ENCODE measurements at places on chromosomes 12 and 14.
A peak's percentile ranks its signal among the peaks of the same experiment; 100 is the strongest.

- DNase-seq = no peak
Measured at GRCh38 chr12:92608151-92609091, 94.4 kb upstream of the PLEKHG7 start.

GRCh38 chr12:15538881-15539280 is 216.6 kb downstream of the PTPRO start:
- no peak for DNase-seq

- DNase-seq = no peak
Measured at GRCh38 chr12:130086248-130086647, 76.0 kb upstream of the FZD10 start.

- DNase-seq = no peak
Measured at GRCh38 chr12:108783446-108783845, 52.1 kb upstream of the CORO1C start.

DNA sequence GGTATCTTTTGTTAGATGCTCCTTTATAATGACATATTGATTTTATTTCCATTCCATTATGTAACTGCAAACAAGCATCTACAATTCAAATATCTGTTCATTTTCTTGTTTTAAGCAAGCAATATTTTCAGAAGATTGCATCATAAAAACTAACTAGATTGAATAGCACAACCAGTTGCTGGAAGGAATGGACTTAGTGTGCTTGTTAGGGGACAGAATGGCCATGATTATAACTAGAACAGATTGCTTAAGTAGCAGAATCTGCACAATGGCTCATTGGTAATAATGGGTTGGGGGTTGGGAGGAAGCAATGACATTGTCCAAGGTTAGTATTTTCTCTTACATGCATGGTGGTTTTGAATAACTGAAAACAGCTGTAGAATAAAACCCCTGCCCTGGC is 939.5 kb downstream of the SLC16A7 start:
- no peak for DNase-seq

GRCh38 chr14:39739796-39740195 is 307.6 kb upstream of the FBXO33 start:
- no peak for DNase-seq

DNA sequence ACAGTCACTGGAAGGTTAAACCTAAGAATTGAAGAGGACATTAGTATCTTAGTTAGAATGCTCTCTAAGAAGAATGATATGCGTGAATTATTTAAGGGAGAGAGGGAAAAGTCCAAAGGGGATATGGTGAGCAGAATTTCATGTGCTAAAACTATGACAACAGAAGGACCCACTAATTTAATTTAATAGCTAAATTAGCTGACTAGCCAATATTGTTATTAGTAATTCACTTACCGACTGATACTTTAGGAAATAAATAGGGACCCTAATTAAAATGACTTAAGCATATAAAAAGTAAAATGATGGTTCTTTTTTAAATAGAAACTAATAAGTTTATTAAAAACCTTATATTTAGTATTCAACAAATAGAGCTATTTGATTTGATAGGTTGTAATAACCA is 179.6 kb downstream of the RASSF9 start:
- DNase-seq = no peak

GRCh38 chr14:94292872-94293577 is at the start of gene SERPINA10:
TSS of gene SERPINA10 (minus strand) at chr14:94293268. CDS start at chr14:94290593, 2,675 bp downstream.
- no peak for DNase-seq

GRCh38 chr12:114392909-114393308 is 13.0 kb downstream of the TBX5 start:
- no peak for DNase-seq

DNA sequence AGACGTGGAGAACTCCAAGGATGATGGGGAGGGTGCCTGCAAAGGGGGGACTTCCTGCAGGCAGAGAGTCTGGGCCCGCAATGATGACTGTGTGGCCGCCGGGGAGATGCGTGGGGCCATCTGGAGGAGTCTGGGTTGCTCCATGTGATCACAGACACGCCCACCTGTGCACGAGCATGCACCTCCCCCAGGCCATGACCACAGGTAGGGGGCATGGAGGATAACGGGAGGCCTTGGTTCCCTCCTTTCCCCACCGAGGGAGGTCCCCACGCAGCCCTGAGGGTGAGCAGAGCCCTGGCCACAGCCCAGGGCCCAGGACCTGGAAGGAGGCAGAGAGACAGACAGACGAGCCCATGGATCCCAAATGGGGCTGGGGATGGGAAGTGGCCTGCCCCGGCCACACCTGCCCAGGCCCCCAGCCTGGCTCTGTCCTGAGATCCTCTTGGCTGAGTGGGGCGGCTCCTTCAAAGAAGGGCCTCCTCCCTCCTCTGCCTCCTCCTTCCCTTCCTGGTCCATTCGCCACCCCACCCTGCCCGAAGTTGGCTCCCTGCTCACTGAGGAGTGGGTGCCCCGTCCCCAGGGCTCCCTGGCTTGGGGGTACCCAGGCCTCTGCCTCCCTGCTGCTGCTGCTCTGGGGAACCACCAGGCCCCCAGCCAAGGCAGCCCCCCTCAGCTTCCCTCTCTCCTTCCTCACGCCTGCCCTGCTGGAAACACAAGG is 138.2 kb downstream of the CALM1 start:
- no peak for DNase-seq

DNA sequence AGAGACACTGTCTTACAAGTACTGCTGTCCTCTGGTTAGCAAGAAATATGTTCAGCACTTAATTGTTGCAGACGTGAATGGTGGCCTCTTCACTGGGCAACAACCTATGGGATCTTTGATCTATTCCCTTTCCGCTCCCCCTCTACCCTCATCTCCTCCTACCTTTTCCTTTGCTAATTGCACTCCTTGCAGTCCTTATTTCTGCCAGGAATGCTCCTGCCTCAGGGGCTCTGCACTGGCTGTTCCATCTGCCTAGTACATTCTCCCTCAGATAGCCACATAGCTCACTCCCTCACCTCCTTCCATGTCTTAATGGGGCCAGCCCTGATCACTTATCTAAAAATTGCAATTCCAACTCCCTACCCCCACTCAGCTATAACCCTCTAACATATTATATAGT is 4.5 kb upstream of the NFYB start:
- no peak for DNase-seq

- no peak for DNase-seq
Measured at GRCh38 chr14:102055181-102055901, 31.5 kb downstream of the HSP90AA1 start.

DNA sequence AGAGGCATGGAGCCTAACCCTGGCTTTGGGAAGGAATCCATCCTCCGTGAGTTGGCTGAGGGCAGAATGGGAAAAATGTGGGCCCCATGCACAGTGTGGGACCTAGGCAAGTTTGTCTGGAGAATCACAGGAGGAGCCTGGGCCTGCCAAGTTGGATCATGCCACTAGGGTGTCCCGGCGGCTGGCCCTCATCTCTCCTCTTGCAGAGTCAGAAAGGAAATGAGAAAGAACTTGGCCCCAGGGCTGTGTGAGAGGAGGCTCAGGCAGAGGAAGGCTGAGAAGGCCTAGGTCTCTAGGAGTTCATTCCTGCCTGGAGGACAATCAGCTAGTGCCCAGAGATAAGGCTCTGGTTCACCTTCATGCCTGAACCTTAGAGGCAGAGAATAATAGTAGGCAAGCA is 2.5 kb upstream of the ESRRB start:
- no peak for DNase-seq

- no peak for DNase-seq
Measured at GRCh38 chr12:496736-497135, 37.0 kb downstream of the B4GALNT3 start.

DNA sequence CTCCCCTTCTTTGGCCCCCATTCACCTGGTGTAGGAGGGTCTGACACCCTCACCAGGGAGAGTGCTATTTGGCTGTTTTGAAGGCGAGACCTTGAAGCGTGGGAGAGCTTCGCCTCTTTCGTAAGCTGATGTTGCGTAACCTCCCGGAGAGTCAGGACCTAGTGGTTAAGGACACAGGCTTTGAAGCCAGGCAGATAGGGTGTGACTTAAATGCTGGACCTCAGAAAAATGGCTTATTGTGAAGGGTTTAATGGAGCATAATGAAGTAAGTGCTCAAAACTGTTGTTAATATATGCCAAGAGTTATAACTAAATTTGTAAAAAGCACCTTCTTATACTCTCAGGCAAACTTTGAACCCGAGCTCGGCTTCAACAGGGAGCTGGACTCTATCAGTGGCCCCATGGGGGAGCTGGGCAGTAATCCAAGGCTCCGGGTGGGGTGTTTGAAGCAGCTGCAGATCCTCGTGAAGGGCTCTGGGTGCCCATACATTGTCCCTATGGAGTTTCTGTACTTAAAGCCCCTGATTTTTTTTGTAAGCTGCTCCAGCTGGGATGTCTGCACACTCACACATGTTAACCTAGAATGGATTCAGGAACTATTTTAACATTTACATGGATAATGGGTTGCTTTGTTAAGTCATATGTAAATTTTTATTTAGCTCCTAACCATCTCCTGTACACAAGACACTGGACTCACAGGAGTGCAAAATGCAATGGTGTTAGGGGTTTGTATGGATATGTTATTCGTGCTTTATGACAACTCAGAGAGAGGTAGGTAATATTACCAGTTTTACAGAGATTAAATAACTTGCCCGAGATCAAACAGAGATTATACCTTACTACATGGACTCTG is 26.0 kb downstream of the PPFIBP1 start:
- DNase-seq = no peak

- no peak for DNase-seq
Measured at GRCh38 chr12:53696285-53696654, 20.4 kb upstream of the ATP5MC2 start.

GRCh38 chr14:54186821-54187763 is 209.7 kb upstream of the CDKN3 start:
- DNase-seq = no peak

- DNase-seq = no peak
Measured at GRCh38 chr14:69005432-69006148, 26.5 kb upstream of the ACTN1 start.

DNA sequence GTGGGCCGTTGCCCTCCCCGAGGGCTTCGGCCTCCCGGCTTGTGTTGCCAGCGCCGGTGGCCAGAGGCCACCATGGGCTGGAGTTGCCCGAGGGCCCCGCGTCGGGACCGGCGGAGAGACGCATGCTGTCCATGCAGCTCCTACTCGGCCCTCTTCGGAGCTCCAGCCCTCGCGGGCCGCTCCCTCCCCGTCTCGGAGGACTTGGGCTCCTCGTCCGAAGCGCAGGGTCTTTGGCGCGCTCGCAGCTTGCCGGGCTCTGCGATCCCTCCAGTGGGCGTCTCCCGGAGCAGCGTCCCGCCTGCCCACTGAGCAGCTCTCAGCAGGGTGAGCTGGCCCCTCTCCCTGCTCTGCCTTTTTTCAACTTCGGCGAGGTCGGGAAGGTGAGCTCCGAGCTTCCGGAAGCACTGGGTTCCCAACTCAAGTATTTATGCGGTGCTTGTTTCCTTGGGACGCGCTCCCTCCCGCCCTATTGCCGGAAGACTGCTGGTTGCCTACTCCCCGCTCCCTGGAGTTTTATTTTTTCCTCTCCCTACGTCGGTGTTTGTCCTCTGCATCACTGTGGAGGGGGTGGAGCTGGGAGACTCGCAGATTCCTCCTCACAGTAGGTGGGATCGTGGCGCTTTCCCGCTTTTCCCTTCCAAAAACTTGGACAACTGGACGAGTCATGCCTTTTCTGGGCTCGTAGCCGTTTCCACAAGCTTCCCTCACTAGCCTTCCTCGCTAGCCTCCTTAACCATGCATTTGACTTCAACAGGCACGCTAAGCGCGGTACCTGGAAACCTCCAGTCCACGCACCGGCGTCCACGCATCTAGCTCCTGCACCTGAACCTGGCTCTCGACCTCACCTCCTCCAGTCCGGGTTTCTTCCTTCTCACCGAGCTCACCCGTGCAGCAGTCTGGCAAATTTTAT is at the start of gene AVPR1A:
AVPR1A (minus strand) TSS at position 489 of the 910 bp plus-strand sequence; CDS start at position 124, 365 bp downstream.
- no peak for DNase-seq

DNA sequence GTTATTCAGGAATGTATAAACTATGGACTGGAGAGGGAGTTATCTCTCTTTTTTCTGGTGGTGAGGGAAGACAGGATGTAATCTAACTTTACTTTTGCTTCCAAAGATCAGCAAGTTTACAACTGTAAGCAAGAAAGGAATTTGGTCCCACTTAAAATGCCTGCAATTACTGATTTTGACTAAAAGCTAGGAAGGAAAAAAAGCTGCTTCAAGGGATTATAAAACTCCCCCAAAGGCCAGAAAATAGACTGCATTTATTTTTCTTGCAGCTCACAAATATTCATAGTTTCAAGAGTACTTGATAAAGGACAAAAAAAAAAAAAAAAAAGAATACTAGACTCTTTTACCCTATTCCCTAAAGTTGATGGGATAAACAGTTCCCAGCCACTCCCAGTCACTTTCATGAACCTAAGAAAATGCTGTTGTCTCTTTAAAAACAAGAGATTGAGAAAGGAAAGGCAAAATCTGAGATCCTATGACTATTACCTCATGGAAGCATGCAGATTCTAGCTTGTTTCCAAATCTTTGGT is 128.7 kb upstream of the BMP4 start:
- DNase-seq = no peak

DNA sequence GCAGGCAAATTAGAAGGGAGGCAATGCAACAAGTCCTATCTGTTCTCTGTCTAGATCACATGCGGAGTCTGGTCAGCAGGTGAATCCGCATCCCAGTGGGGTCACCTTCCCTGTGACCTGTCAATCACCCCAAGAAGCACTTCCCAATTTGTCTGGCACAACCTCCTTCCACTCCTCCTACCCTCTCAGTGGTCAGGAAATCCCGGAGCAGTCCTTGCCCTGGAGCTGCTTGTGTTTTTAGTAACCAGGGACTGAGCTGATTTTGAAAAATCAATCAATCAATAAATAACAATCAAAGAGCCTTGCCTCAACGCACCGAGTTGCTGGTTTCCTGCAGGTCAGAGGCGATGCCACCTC is 572 bp upstream of the ACSS3 start:
- no peak for DNase-seq

GRCh38 chr12:31011746-31012566 is 61.7 kb upstream of the DDX11 start:
- no peak for DNase-seq

- no peak for DNase-seq
Measured at GRCh38 chr14:72801836-72802587, 91.9 kb downstream of the DPF3 start.

GRCh38 chr14:26281280-26281998 is 316.4 kb downstream of the NOVA1 start:
- DNase-seq = no peak

DNA sequence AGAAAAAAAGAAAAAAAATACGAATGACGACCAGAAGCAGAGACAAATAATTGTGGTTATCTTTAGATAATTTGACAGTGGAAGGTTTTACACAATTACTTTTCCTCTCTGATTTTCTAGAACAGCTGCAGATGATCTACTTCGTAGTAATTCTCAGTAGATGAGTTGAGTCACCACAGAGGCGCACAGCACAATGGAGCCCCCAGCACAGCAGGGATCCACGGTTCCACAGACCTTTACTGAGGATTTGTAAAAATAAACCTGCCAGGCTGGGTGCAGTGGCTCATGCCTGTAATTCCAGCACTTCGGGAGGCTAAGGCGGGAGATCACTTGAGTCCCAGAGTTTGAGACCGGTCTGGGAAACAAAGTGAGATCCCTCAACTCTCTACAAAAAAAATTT is 29.3 kb downstream of the AMN start:
- DNase-seq = no peak

GRCh38 chr14:75113932-75114539 is 12.8 kb downstream of the NEK9 start:
- no peak for DNase-seq

- DNase-seq = no peak
Measured at GRCh38 chr12:109330282-109331230, 17.1 kb upstream of the MYO1H start.

- DNase-seq = peak; percentile 16
Measured at GRCh38 chr14:89276424-89276975, 140.5 kb downstream of the FOXN3 start.

- no peak for DNase-seq
Measured at GRCh38 chr14:36295642-36296627, 24.5 kb downstream of the MBIP start.

- no peak for DNase-seq
Measured at GRCh38 chr12:32047357-32048212, 59.1 kb upstream of the BICD1 start.
